Brain pericyte (primary cell): ENCODE measurements at places on chromosomes 12 and 14.

DNA sequence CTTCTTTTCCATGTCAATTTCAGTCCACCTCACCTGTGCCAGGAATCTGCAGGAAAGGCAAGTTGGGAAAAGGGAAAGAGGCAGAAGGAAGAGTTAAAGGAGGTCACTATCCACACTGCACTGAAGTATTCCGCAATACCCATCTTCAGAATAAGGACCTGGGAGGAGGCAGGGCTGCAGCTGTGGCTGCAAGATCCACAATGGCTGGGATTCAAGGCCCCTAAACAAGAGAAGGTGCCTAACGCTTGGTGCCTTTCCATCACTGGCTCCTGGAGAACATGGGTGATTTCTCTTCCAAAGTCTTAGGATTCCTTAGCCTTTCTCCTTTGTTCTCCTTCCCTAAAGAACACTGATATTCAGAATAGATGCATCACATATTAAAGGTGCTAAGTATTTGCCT lies 204.0 kb downstream of the GRIN2B start:
- DNase-seq: no peak

DNA sequence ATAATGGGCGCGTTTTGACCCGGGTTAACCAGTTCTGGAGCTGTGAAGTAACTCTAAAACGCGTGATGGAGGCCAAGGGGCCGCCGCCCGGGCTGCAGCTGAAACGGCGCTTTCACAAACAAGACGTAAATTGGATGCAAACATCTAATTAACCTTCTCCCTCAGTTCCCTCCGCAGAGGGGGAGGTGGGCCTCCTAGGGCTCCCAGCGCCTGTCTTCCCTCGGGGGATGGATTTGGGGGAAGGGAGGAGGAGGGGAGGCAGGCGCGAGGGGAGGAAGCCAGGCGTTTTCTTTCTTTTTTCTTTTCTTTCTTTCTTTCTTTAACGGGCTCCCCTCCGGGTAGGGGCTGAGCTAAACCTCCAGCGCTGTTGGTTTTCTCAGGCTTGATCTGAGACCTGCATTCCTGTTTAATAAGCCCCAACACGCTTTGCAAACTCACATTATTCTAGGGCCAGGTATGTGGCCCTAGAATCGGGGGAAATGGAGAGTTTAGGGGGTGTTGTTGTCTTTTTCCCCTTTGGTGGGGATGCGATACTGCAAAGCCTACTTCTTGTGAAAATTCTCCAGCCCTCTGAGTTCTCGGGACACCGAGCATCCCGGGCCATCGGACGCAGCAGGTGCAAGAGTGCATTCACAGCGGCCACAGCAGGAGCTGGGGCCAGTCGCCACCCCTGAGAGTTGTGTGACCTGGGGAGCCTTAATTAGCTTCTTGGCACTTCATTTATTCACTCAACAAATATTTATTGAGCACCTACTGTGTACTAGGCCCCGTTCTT lies 43.6 kb upstream of the LHX5 start:
- DNase-seq: no peak

GRCh38 chr14:89524990-89525667 lies 108.1 kb upstream of the FOXN3 start:
- DNase-seq: no peak

GRCh38 chr14:78798757-78799156 lies 628.6 kb downstream of the NRXN3 start:
- no peak for DNase-seq
